Stimulated activated CD8-positive, alpha-beta memory T cell treated with anti-CD3 and anti-CD28 coated beads, Interleukin-2, amount 100 ng/mL, for 48 hours (primary cell): ENCODE measurements at places on chromosomes 1 and 21.
A peak's percentile ranks its signal among the peaks of the same experiment; 100 is the strongest.

DNA sequence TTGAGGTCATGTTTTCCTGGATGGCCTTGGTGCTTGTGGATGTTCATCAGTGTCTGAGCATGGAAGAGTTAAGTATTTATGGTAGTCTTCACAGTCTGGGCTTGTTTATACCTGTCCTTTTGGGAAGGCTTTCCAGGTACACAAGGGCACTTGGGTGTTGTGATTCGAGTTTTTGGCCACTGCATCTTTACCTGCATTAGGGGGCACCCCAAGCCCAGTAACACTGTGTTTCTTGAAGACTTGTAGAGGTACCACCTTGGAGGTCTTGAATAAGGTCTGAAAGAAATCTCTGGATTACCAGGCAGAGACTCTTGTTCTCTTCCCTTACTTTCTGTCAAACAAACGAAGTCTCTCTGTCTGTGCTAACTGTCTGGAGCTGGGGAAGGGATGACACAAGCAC lies 34.4 kb upstream of the ROR1 start:
- DNase-seq, result no peak

- DNase-seq, result no peak
These were observed 27.5 kb downstream of the RGL1 start for GRCh38 chr1:183832459-183832858.

DNA sequence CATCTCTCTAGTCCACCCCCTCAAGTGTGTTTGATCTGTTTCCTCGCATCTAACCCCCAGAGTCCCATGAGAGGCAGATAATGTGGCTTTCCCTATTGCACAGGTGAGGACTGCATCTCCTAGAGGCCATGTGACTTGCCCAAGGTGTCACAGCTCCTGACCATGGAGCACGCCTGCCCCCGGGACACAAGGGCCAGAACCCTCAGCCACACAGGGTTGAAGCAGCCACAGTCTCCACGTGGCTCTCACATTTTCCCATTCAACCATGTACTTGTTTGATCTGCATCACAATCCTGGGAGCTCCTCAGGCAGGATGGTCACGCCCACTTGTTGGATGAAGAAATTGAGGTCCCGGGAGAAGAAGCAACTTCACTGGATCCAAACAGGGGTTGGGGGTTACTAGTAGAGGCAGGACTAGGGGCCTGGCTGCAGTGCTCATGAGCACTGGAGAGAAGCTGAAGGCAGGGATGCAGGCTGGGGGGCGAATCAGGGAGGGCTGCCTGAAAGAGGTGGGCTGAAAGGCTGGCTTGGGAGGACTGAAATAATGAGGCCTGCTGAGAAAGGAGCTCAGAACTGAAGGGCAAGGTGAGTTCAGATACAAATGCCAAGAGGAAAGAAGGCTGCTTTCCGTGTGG lies 207.9 kb downstream of the PTPRU start:
- DNase-seq, result no peak

DNA sequence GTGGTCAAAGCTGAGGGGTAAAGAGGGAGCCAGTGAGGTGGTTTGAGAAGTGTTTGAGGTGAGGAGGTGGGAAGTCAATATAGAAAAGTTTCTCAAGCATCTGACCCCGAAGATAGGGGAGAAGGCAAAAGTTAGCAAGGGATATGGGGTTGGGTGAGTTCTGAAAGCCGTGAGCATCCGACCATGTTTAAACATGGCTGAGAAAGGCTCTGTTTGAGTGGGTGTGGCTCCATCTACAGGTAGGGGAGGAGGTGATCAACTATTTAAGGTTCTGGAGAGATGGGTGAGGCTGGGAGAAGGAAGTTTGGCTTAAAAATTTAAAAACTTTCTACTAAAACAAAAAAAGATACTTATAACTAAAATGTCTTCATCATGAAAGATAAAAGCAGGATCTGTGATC lies 273.8 kb downstream of the KCNJ6 start:
- DNase-seq, result no peak

DNA sequence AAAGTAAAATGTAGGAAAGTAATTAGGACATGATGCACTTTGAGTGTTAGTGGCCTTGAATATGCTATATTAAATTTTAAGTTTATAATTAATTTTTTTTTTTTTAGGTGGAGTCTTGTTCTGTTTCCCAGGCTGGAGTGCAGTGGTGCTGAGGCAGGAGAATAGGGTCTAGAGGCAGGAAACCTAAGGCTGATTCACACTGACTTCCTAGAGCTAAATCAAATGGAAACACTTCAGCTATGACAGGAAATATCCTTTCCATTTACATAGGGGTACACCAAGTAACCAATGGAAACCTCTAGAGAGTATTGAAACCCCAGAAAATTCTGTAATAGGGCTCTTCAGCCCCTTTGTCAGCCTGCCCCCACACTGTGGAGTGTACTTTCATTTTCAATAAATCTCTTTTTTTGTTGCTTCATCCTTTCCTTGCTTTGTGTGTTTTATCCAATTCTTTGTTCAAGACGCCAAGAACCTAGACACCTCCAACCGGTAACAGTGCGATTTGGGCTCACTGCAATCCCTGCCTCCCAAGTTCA lies 17.9 kb upstream of the THRAP3 start:
- DNase-seq, result no peak

- DNase-seq, result peak; percentile 71
These were observed 1.3 kb downstream of the DENND4B start for GRCh38 chr1:153945131-153945794.

- no peak for DNase-seq
These were observed 295.4 kb upstream of the PBX1 start for GRCh38 chr1:164263540-164263939.

DNA sequence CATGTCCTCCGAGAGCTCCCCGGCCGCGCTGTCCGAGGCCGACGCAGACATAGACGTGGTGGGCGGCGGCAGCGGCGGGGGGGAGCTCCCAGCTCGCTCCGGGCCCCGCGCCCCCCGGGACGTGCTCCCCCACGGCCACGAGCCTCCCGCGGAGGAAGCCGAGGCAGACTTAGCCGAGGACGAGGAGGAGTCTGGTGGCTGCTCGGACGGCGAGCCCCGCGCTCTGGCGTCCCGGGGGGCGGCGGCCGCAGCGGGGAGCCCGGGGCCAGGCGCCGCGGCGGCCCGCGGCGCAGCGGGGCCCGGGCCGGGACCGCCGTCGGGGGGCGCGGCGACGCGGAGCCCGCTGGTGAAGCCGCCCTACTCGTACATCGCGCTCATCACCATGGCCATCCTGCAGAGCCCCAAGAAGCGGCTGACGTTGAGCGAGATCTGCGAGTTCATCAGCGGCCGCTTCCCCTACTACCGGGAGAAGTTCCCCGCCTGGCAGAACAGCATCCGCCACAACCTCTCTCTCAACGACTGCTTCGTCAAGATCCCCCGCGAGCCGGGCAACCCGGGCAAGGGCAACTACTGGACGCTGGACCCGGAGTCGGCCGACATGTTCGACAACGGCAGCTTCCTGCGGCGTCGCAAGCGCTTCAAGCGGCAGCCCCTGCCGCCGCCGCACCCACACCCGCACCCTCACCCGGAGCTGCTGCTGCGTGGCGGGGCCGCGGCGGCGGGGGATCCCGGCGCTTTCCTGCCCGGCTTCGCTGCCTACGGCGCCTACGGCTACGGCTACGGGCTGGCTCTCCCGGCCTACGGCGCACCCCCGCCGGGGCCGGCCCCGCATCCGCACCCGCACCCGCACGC lies 547 bp downstream of the FOXD2 start:
- no peak for DNase-seq

GRCh38 chr1:55071477-55071876 lies 32.1 kb downstream of the PCSK9 start:
- no peak for DNase-seq

GRCh38 chr1:10953505-10954193 lies 58.8 kb upstream of the TARDBP start:
- DNase-seq, result no peak

GRCh38 chr1:33641104-33641830 lies 168.8 kb downstream of the ZSCAN20 start:
- DNase-seq, result no peak

DNA sequence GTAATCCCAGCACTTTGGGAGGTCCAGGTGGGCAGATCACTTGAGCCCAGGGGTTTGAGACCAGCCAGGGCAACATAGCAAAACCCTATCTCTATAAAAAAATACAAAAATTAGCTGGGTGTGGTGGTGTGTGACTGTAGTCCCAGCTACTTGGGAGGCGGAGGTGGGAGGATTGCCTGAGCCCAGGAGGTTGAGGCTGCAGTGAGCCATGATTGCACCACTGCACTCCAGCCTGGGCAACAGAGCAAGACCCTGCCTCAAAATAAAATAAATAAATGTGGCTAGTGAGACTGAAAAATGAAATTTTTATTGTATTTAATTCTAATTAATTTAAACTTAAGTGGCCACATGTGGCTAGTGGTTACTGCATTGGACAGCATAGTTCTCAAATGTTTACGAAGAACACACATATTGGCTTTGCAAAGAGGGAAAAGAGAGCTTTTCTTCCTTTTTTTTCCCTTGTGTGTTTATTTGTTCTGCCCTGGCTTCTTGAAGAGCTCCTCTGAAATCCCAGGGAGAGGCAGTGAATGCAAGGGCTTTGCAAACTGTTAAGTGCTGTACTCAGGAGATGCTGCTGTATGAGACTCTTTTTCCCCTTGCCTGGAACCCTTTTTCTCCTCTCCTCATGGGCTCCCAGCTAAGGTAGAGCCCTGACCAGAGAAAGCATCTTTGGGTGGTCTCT lies 59.0 kb upstream of the RPL11 start:
- DNase-seq, result no peak

GRCh38 chr1:47402591-47402990 lies 13.5 kb upstream of the FOXE3 start:
- DNase-seq, result no peak

- no peak for DNase-seq
These were observed 24.9 kb downstream of the KIF26B start for GRCh38 chr1:245179706-245180105.

GRCh38 chr1:223214261-223214807 lies 71.3 kb upstream of the TLR5 start:
- DNase-seq, result no peak

DNA sequence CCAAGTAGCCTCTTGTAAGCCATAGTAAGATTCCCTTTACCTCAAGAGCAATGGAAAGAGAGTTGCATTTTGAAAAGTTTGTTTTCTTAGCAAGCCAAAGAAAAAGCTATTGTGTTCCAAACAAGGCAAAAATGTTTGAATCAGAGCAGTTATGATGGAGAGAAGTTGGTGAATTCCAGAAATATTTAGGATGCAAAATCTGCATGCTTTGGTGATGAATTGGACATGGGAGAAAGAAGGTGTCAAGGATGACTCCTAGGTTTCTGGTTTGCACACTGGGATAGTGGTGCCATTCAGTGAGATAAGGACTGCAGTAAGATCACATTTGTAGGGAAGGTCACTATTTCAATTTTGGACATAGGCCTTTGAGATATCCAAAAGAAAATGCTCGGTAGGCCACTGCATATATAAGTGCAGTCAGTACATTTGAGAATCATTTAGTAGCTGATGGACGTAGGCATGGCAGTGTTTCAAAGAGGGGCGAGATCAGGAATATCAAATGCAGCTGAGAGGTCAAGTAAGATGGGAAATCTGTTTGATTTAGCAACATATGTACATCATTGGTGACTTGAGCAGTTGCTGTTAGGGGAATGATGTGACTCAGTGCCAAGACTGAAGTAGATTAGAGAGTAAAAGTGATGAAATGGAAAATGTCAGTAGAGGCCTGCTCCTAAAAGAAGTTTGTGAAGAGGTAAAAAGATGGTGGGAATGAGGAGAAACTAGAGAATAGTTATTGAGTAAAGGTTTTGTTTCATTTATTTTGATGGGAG lies 33.9 kb upstream of the GPR25 start:
- DNase-seq, result no peak

DNA sequence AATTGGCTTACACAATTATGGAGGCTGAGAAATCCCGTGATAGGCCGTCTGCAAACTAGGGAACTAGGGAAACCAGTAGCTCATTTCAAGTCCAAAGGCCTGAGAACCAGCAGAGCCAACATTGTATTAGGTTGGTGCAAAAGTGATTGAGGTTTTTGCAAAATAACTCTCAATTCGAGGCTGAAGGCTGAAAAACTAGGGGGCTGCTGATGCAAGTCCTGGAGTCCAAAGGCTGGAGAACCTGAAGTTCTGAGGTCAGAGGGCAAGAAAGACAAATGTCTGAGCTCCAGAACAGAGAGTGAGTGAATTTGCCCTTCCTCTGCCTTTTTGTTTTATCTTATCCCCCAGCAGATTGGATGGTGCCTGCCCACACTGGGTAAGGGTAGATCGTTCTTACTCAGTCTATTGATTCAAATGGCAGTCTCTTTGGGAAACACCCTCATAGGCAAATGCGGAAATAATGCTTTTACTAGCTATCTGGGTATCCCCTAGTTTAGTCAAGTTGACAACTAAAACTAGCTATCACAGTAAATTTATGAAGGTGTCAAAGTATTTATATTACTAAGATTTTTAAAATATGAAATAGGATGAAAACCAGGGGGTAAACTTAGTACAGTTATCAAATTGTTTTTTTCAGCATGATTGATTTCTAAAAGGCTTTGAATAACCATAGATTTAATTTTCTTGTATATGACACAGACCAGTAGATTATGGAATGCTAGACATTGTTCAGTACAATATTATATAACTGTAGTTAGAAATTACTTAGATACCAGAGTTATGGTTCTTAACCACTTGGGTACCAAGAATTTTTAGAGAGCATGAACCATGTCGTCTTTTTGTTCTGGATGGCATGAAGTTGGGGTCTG lies 15.4 kb downstream of the RABGAP1L start:
- DNase-seq, result no peak

DNA sequence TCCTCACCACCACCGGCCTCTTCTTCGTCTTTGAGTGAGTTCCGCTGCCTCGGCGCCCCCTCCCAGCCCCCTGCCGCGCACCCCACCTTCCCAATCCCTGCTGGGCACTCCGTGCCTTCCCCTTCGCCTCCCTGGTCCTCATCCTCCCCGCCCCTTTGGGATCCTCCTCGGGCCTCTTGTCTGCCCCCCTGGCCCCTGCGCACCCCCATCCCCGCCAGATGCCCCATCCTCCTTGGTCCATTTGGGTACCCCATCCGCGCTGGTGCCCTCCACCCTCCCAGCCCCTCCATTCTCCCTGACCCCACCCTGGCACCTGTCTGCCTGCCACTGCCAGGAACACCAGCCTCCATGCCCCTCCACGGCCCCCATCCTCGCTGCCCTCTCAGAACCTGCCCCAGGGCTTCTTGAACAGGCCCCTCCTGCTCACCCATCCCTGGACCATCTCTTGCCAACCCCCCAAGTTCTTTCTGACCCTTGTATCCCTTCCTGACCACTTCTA lies 667 bp downstream of the ZDHHC18 start:
- no peak for DNase-seq

- DNase-seq, result no peak
These were observed 142.5 kb downstream of the TNR start for GRCh38 chr1:175600721-175601440.

DNA sequence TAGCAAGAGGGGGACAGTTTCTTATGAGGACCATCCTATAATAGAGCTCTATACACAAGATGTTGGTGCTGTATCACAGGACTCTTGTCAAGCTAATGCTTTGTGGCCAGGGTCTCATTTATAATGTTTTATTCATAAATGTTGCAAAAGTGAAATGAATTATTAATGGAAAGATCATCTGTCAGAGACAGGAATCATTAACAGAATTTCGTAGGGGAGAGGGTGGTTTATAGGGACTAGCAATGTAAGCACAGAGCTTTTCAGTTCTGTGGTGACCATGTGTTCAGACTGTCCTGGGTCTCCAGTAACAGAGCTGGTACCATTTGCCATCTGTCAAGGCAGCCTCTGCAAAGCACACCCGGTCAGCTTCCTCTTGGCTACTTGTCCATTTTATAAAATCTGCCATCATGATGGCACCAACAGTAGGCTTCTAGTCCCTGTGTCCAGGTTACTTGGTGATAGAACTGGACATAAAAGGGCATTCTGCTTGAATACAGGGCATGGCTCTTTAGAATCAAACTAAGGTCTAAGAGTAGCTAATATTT lies 36.2 kb downstream of the LPAR3 start:
- DNase-seq, result no peak
